ENCODE measurements at places on chromosomes 1 and 21.

DNA sequence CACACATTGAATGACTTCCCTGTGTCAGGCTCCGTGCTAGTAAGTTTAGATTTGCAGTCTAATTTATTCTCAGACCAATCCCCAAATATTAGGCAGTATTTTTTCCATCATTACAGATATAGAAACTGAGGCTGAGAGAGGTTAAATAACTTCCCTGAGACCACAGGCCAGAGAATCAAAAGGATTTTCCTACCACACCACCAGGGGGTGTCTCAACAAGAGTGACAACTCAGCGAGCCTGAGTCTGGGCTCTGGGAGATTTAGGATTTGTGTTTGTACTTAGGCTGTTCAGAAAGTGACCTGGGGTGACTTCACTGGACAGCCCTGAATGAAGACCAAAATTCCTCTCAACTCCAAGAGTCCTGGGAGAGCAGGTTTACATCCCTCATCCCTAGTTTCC, 13.3 kb upstream of the LCE5A start:
- no peak for DNase-seq

DNA sequence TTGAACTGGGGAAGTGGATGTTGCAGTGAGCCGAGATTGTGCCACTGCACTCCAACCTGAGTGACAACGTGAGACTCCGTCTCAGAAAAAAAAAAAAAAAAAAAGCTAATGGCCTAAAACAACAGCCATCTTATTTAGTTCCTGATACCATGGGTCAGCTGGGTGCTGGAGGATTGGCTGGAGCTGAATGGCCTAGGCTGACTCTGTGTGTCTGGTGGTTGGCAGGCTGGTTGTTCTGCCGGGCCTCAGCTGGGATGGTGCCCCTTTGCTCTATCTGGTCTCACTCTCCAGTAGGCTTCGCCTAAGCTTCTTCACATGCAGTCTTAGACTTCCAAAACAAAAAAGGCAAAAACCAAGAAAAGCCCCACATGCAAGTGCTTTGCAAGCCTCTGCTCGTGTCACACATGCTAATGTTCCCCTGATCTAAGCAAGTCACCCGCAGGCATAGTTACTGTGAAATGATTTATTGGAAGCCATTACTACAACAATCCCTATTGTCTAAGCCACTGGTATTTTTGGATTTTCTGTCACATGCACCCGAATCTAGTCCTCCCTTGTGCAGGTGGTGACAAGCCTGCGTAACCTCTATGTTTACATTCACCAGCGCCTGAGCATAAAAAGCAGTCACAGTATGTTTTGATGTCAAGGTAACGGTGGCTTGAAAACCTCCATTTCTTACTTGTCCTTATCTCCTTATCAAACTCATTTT, 39.6 kb upstream of the KANK4 start:
- DNase-seq = no peak

DNA sequence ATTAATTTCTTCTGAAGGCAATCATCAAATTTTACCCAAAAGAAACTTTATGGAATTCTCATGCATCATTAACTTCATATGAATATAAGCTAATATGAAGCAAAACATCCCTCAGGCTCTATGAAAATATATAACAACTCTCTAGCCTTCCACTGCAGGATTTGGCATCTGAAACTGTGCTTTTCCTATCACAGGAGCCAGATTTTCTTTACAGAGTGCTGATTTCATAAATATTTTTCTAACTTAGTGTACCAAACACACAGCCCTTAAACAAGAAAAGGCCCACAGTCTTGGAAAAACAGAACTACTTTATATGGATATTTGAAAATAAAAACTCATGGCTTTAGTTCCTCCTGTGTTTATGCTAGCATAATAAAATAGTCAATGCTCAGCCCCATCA, 559.5 kb upstream of the CHRM3 start:
- no peak for DNase-seq

GRCh38 chr1:15167386-15167785, 13.8 kb downstream of the TMEM51 start:
- no peak for DNase-seq

GRCh38 chr1:24084050-24084449, 27.9 kb downstream of the MYOM3 start:
- DNase-seq = no peak

- no peak for DNase-seq
These were observed 17.5 kb downstream of the EYA3 start for GRCh38 chr1:28070725-28071593.

GRCh38 chr1:109947582-109948284, 36.8 kb upstream of the AHCYL1 start:
- no peak for DNase-seq

- no peak for DNase-seq
These were observed 2.0 kb upstream of the KRTAP19-1 start for GRCh38 chr21:30482130-30482529.

DNA sequence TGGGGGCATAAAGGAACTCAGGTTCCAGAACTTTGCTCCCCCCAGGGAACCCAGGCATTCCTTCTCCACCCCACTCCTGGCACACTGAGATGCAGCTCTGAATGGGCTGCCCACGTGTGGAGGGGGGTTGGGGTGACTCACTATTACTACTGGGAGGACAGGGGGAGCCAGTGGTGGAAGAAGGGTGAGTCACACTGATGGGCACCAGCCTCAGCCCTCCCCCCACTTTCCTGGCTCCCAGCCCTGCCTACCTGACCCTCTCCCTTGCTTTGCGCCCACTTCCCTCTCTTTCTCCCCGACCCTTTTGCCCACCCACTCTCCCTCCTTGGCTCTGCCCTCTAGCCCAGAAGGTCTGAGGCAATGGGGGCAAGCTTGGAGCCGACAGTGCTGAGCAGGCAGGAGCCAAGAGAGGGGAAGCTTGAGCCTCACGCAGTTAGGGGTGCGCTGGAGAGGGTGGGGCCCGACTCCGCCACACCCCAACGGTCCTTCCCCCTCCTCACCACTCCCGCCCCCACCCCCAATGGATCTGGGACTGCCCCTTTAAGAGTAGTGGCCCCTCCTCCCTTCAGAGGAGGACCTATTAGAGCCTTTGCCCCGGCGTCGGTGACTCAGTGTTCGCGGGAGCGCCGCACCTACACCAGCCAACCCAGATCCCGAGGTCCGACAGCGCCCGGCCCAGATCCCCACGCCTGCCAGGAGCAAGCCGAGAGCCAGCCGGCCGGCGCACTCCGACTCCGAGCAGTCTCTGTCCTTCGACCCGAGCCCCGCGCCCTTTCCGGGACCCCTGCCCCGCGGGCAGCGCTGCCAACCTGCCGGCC, at the start of gene LMNA:
Gene LMNA, plus strand, starts transcription at position 611 of the 818 bp plus-strand sequence. CDS start 208 bp downstream, outside the sequence.
- peak; percentile 65 for DNase-seq

- DNase-seq = no peak
These were observed 14.2 kb downstream of the TXNIP start for GRCh38 chr1:145982010-145982723.

- no peak for DNase-seq
These were observed 19.0 kb upstream of the IRF2BP2 start for GRCh38 chr1:234629026-234629425.
